DMS79 treated with DMSO at 0.1 percent for 48 hours (cell line): ENCODE measurements at places on chromosomes 1 and 21.
A peak's percentile ranks its signal among the peaks of the same experiment; 100 is the strongest.

GRCh38 chr21:15080526-15080925 lies 15.7 kb upstream of the NRIP1 start:
- no peak for DNase-seq

DNA sequence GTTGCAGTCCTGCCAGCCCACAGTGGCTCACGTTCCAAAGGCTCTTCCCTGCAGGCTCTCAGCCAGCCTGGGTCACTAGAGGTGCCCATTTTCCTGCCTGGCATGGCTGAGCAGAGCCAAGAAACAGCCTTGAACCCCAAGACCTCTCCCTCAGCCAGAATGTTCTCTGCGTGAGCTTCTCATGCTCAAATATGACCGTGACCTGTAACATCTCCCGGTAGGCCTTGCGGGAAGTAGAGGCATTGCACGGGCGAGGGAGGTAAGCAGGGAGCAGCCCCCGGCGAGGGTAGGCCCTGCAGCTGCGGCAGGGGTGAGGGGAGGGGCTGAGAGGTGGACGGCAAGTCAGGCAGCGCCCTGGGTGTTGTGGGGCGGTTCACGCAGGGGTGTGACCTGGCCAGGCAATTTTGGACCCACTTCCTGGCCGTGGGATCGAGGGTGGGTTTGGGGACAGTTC lies 20.0 kb downstream of the RRP1 start:
- no peak for DNase-seq

- no peak for DNase-seq
Observed at GRCh38 chr1:177862916-177863315, 106.9 kb downstream of the SEC16B start.

GRCh38 chr1:184407816-184408510 lies 21.1 kb downstream of the C1orf21 start:
- DNase-seq: no peak

DNA sequence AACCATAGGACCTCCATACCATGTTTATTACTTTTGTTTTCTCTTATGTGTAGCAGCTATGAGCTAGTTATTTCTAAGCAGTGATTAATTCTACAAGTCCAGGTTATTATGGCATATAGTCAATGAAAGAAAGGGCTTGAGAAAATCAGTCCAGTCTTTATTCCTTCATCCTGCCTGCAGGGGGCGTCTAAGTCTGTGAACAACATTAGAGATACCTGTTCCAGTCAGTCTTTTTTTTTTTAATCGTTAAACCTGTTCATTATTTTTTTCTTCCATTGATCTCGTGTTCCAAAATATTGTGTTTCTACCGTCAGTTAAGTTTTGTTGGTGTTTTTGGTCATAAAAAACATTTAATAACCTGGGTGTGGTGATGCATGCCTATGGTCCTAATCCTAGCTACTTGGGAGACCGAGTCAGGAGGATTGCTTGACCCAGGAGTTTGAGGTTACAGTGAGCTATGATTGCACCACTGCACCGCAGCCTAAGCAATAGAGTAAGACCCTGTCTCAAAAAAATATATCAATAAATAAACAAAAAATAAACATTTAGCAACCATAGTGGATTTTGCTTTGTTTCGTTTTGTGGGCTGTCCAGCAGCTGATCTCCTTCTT lies 29.4 kb upstream of the CD2 start:
- peak; percentile 45 for DNase-seq

DNA sequence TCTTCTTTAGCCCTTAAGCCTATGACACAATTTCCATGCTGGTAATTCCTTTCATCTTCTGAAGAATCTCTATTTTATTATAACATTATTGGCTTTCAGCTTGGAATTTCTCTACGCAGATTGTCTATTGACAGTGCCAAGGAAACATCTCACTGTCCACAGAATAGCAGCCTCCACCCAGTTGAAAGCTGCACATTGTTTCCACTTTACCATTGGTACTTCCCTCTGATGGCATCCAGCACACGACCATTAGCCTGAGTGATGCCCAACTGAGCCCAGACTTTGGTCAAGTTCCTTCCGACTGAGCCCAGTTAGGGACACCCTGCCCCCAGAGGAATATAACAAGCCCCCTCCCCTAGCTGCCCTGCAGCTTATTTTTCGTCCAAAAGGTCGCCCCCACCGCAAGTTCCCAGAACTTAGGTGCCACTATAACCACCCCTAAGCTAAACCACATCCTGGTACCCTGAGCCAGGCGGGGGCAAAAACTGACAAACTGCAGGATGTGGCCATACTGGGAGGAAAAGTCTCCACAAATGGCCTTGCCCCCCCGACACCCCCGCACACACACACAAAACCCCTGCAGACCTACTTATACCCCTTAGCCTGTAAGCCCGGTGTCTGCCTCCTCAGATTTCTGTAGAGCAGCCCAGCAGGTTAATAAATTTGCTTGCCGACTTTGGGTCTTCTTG lies 13.2 kb downstream of the GBP5 start:
- no peak for DNase-seq

DNA sequence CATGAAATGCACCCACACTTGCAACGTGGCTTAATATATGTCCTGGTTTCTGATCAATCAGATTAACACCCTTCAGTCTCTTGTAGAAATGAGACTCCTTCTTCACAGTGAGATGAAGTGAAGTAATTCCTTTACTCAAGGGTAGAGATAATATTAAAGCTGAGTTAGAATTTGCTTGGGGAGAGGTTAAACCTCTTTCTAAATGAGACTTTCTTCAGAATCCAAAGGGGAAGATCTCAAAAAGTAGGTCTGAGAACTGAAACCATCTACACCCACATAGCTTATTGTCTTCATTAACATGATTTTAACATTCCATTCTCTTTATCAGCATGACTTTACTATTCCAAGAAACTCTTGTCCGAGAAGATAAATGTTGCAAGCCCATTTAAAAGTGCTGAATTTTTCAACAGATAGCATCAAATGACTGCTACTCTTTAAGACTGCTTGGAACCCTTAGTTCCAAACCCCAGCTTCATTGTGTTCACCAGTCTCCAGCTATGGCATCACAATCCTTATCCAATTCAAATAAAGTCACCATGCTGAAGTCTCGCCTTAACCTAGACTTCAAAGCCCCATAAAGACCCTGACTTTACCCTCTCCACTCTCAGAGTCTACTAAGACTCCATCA lies 19.2 kb upstream of the TRAF3IP3 start:
- DNase-seq: no peak

DNA sequence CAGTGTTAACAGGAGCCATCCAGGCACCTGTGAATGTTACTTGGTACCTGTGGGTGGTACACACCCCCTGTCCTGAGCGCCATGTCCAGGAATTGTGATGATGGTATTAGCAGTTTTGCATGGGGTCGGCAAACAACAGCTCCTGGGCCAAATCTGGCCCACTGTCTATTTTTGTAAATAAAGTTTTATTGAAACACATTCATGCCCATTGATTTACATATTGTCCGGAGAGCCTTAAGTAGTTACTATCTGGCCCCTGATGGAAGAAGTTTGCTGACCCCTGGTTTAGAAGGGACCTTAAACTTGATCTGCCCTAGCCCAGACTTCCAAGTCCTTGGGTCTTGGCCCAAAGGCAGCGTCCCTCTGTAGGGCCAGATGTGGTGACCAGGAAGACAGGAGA lies 58.3 kb downstream of the SPSB1 start:
- DNase-seq: no peak

DNA sequence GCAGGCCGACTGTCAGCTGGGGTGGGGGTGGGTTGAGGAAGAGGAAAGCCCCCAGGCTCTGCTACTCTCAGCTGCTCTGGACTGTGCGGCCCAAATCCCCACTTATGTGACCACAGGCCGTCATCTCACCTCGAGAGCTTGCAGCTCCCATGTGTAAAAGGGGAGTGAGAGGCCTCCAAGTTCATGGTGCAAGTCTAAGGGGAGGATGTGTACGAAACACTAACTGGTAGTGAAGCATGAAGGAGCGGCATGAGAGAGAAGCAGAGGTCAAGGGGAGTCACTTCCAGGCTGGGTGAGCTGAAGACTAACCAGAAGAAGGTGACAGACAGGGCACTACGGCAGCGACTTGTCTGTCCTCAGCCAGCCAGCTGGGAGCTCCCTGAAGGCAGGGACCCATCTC lies 43.8 kb downstream of the GLIS1 start:
- no peak for DNase-seq

DNA sequence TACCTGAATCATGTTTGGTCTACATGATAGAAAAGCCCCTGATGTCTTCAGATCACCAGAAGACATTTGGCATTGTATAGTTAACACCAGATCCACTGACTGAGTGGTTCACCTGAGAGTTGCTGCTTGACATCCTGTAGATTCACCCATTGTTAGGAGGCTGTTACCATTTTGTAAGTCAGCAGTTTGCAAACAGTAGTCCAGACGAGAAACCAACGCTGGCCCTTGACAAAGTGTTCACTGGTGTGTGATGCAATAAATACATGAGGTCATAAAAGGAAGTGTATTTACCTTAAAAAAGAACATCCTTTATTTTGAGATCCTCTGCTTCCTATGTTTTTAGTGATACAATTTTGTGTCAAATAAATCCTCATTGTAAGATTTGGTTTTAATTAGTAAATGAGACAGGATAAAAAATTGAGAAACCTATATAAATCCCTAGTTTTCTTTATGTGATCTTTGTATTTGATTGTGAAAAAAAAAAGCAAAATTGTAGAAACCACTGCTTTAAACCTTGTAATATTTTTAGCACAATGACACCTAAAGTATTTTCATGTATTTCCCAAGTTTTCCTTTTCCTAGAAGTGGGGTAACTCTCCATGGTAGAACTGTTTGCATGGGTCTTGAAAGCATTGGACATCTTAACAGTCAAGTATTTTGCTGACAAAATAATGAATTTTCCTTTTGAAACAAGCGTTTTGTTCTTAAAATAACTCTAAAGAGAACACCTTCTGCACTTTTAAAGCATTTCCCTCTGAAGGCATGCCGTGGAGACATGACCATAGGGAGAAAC lies 204.3 kb downstream of the FGGY start:
- no peak for DNase-seq

GRCh38 chr21:44710294-44710665 lies 1.1 kb downstream of the TSPEAR start:
- no peak for DNase-seq

DNA sequence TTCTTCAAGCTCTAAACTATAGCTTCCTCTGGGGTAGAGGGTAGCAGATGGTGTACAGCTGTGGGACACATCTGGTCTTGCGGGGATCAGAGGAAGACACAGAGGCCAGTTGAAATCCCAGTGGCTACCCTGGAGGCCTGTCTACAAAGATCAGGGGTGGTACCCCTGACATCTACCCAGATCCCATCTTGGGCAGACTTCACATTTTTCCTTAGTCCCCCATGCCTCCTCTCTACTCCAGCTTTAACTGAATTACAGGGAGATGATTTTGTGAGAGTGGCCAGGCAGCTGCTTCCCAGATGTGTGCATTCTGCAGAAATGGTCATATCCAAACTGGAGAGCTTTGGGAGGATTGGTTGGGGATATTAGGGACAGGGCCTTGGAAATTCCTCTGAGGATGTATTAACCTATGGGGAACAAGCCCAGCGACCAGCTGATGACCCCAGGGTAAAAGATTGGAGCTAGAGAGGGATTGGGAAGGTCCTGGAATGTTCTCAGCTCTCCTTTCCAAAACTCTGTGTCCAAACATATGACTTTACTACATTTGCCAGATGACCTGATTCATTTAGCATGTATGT lies 9.6 kb upstream of the CD34 start:
- no peak for DNase-seq

DNA sequence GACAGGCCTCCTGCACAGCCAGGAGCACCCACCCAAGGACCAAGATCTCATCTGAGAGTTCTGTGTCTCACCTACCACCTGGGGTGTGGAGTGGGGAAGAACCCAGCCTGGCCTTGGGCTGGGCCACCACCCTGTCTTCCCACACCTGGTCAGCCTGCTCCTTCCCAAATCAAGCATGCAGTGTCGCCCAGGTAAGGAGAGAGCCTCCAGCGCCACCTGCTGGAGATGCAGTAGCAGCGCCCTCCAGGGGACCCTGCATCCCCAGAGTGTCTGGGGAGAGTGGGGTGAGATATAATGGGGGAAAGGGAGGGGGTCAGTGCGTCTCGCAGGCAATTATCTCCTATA lies 32.3 kb downstream of the KIAA2013 start:
- peak; percentile 72 for DNase-seq

GRCh38 chr1:202189918-202190715 lies 3.5 kb upstream of the LGR6 start:
- no peak for DNase-seq

DNA sequence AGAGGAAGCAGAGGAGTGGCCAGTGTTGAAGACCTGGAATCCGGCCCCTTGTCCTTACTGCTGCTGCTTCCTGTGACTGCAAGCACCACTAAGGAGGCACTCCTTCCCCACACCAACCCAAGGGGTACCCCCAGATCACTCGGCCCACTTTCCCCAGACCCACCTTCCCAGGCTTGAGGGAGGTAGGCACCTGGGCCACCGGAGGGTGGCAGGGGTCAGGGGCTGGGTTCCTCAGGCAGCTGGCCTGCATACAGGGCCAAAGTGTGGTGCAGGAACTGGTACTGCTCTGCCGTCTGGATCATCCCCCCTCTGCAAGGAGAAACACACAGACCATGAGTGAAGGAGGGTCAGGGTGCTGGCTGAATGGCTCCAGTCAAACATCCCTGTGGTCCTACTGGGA lies 3.9 kb upstream of the ARL8A start:
- DNase-seq: no peak

GRCh38 chr1:83508485-83509151 lies 490.3 kb downstream of the TTLL7 start:
- DNase-seq: no peak

DNA sequence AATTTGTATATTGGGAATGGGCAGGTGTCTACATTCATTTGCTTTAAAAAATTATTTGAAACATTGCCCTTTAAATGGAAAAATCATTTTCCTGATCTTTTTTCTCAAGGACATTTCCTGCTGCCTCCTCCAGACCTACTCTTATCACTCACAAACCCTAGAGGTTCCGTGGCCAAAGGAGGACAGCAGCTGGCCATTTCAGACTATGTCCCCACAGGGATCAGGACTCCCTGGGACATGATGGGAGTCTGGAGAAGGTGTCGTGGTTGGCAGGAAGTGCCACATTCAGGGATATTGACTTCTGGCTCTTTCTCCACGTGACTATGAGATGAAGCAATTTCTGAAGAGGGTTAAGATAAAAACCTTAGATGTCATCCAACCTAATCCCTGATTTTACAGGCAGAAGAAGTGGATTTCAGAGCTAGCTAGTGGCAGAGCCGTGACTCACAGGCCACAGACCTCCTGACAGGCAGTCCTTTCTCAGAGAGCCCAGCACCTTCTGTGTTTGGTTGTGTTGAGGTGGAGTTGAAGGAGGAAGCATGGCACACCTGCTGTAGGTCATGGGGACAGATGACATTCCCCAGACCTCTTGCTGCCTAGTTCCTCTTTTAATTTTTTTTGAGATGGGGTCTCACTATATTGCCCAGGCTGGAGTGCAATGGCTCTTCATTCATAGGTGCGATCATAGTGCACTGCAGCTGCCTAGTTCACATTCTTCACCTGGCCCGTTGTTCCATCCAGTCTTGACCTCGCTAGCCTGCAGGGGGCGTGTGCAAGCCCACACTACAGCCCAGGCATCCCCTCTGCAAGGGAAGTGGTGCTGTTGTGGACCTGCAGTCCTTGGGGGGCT lies 25.5 kb upstream of the IL10 start:
- DNase-seq: no peak

- no peak for DNase-seq
Observed at GRCh38 chr1:200369706-200370105, 40.1 kb downstream of the ZNF281 start.

GRCh38 chr1:64514197-64514765 lies 44.4 kb downstream of the CACHD1 start:
- no peak for DNase-seq

- DNase-seq: no peak
Observed at GRCh38 chr1:158493054-158493453, 21.0 kb downstream of the OR10R2 start.
